ENCODE measurements at places on chromosomes 7 and 10. TPM values are rescaled to one million over a fixed set of nuclear protein-coding genes. Genes with fewer than 3 reads are reported as not detected.

The HOXA3 gene
- total RNA-seq = 14.4 TPM

The POLR2J2 gene
- not detected for total RNA-seq

The VPS50 gene
- 6.9 TPM for total RNA-seq

- DNase-seq = no peak
These were observed 43.1 kb downstream of the CREB3L2 start for GRCh38 chr7:137958470-137959431.

- no peak for DNase-seq
These were observed 581.0 kb downstream of the KCNMA1 start for GRCh38 chr10:77056650-77057049.

GRCh38 chr7:159272739-159273138 is 128.1 kb upstream of the VIPR2 start:
- no peak for DNase-seq

- no peak for DNase-seq
These were observed 20.7 kb upstream of the RAPGEF5 start for GRCh38 chr7:22377703-22378102.

All from ascending aorta (tissue), 2 donors.